Activated CD8-positive, alpha-beta memory T cell treated with anti-CD3 and anti-CD28 coated beads for 48 hours (primary cell): ENCODE measurements at places on chromosomes 7 and 10.

DNA sequence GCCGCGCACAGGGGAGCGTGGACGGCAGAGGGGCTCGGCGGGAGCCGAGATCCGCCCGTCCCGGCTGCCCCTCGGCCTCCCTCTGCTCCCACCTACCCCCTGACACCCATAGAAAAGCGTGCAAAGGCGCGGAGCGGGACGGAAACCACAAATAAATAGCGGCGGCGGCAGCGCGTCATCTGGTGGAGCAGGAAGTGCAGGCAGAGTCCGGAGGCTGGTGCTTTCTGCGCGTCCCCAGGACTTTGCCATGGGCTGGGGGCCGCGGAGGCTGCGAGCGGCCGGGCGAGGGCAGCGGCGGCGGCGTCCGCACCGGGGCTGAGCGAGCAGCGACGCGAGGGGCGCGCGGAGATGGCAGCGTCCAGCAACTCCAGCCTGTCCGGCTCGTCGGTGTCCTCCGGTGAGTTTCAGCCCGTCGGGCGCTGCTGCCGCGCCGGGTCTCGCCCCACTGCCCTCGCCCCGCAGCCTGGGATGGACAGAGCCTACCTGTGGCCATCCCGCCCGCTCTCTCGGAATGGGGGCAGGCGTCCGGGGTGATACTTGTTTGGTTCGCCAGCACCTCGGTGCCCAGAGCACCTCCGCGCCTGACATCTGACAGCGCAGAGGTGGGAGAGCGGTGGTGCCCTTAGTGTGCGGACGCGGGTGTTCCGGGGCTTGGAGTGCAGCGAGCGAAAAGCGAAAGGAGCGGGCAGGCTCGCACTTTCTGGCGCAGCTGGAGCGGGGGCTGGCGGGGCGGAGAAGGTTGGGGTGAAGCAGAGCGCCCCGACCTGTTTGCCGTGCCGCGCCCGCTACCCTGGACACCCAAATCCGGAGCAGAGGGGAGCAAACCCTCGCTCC is at the start of gene CHN2:
CHN2 (plus strand) TSS at position 182 of the 834 bp plus-strand sequence.
- DNase-seq = no peak

DNA sequence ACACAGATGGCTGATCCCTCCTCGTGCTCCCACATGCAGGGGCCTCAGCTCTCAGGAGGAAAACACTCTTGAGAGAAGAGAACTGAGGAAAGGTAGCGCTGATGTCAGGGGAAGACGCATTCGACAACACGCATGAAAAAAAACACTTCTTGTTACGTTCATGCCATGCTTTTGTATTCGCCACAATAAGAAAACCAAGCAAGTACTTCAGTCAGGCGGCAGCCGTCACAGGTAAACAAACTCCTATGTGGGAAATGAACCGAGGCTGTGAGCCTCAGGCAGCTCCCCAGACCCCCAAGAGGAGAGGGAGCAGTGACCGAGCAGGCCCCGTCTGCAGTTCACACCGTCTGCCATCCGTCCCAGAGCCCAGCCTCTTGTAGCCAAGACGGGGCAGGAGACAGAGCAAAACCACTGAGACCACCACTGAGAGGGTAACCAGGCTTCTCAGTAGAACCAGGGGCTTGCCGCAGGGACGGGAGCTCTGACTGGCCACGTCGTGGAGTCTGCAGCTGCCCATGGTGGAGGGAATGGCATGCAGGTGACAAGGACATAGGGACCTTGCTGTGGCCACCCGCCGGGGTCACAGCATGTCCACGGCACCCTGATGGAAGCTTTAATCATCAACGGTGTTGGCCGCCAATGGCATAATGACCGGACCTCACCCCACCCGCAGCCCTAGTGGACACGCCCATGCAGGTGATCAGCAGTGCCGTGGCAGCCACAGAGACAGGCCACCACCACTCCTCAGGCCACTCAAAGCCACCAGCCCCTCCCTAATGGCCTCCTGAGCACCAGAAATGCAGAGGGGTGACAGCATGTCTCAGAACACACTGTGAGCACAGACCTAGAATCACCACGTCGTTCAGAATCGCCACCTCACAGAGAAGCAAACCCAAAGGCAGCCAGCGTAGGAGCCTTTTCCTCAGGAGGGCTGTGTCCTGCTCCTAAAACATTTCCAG is 304.3 kb downstream of the PTPRN2 start:
- DNase-seq = no peak

GRCh38 chr10:132515811-132516726 is 21.5 kb upstream of the INPP5A start:
- DNase-seq = no peak

DNA sequence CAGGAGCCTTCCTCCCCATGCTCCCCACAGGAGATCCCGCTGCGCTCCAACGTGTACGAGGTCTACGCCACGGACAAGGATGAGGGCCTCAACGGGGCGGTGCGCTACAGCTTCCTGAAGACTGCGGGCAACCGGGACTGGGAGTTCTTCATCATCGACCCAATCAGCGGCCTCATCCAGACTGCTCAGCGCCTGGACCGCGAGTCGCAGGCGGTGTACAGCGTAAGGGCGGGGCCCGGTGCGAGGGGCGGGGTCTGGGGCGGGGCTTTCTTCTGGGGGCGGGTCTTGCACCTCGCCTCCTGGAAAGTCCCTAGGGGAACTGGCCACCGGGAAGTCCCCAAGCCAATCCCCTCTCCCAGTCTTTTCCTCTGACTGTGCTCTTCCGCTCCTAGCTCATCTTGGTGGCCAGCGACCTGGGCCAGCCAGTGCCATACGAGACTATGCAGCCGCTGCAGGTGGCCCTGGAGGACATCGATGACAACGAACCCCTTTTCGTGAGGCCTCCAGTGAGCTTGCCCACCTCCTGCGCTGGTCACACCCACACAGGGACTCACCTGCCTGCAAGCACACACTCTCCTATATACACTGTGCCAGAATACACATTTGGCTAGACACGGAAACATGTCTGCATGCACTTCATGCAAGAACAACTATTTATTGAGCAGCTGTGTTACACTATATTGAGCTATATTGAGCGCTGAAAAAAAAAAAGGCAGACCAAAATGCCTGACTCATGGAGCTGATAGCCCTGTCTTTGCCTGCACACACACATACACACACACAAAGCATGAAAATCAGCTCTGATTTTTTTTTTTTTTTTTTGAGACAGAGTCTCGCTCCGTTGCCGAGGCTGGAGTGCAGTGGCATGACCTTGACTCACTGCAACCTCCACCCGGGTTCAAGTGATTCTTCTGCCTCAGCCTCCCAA is 32.7 kb upstream of the VSIR start:
- no peak for DNase-seq

DNA sequence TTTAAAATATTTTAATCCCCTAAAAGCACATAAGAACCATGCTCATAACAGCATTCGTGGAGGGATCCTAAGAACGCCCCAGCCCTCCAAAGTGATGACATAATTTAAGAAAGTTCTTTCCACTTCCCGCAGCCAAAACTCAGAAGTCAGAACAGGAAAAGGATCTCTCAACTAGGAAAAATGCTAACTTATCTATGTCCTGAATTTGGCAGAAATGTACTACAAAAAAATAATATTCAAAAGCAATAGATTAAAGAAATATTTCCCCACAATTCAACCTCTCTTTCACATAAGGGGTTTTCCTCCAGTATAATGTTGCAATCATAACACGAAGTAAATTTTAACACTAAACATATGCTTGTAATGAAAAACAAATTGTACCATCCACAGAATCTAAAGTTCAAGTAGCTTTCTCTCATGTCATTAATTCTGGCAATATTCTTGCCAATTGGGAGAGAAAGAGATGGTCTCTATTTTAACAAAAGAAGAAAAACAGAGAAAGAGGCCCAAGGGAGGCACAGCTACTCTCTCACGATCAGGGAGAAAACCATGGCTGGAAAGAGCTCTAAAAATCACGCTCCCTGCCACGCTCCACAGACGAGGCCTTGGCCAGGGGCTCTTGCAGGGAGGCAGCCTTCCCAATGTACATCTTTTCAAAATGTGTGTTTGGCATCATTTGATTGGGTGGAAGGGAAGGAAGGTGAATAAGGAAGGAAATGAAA is 22.9 kb downstream of the ASB13 start:
- no peak for DNase-seq

DNA sequence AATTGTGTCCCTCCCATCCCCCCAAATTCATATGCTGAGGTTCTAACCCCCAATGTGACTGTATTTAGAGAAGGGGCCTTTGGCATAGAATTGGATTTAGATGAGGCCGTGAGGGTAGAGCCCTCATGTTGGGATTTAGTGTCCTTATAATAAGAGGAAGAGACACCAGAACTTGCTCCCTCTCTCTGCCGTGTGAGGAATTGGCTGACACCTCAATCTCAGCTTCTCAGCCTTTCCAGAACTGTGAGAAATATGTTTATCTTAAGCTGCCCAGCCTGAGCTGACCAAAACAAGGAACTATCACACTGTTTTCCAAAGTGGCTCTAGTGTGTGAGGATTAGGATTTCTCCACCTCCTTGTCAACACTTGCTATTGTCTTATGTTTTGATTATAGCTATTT is 400.0 kb upstream of the FZD8 start:
- DNase-seq = no peak

- no peak for DNase-seq
Measured at GRCh38 chr7:136857573-136857972, 10.9 kb upstream of the CHRM2 start.

DNA sequence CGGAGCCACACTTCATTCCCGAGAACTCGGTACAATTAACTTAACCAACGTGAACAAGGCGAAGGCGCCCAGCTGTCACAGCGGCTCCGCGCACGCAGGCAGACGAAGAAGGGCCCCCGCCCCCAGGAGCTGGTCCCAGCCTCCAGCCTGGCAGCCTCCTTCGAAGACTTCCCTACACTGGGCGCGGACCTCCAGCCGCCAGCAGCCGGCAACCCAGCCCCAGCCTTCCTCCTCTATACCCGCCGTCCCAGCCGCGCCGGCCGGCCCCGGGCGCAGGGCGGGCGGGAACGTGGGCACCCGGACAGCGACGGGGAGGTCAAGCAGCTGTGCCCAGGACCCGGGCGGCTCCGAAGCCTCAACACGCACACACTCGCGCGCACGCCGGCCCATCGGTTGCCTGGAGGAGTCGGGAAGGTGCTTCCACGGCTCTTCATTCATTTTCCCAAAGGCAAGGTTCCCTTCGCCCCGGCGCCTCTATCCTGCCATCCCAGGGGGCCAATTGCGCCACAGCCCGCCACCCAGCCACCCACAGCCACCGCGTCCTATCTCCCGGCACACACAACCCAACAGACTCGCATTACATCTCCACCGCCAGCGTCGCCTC is 1.6 kb downstream of the CHST15 start:
- no peak for DNase-seq

- DNase-seq = no peak
Measured at GRCh38 chr7:135362871-135363270, 129.2 kb downstream of the STRA8 start.
